ENCODE measurements at places on chromosomes 3 and 15. TPM values are rescaled to one million over a fixed set of nuclear protein-coding genes. Genes with fewer than 3 reads are reported as not detected.

The ACP3 gene
- 0.24 TPM for total RNA-seq

The CAMKV gene
- total RNA-seq = not detected

The COMMD2 gene
- total RNA-seq = 21.8 TPM

The CATSPER2 gene
- total RNA-seq = 2.0 TPM

The TTC23 gene
- 11.6 TPM for total RNA-seq

The DLG1 gene
- total RNA-seq = 44.5 TPM

The SPATA12 gene
- not detected for total RNA-seq
